ENCODE measurements at places on chromosomes 16 and 17.

GRCh38 chr16:85554889-85555718, 58.0 kb upstream of the GSE1 start:
- no peak for DNase-seq

DNA sequence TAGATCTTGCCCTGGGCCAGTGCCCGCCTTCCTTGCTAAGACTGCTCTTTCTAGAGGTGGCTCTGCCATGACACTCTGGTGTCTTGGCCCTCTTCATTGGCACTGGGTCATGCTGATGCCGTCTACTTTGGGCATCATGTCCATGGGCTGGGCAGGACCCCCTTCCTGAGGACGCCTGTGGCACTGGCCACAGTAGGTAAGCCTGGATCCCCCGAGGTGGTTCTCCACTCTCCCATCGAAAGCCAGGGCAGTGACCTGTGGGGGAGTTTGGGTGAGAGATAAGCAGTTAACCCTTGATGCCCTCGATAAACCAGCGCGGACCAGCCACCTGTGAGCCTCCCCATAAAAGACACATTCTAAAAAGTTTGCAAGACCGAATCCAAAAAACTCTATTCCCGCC, 20.0 kb upstream of the ITGB4 start:
- DNase-seq = no peak

GRCh38 chr17:67095803-67096202, 51.4 kb downstream of the CACNG1 start:
- no peak for DNase-seq

- DNase-seq = no peak
Observed at GRCh38 chr17:45224671-45225050, 3.0 kb downstream of the FMNL1 start.

- peak; percentile 29 for DNase-seq
Observed at GRCh38 chr17:67629971-67630320, 87.8 kb upstream of the NOL11 start.

DNA sequence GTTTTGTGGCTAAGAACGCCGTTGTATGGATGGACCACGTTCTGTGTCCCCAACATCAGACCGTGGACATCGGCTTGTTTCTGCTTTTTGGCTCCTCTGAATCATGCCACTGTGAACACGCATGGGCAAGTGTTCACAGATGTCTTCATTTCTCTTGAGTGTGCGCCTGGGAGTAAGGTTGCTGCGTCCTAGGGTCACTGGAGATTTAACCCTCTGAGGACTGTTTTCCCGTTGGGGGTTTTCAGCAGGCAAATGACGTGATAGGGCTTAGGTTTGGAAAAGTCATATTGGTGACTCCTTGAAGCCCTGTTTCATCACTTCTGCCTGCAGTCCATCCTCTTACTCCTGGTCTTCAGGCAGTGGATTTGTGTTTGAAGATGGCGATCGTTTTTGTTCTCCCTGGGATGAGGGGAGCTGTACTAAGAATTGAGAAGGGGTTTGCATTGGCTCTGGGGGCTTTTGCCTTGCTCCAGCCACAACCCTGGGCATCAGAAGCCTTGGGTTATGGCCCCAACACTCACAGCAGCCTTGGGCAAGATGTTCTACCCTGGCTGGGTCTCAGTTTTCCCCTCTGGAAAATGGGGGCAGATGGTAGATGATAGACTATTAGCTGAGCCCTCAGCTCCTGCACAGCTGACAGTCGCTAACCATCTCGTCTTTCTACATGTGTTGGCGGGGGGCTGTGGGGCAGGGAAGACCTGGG, 67.2 kb upstream of the CIBAR2 start:
- DNase-seq = no peak

DNA sequence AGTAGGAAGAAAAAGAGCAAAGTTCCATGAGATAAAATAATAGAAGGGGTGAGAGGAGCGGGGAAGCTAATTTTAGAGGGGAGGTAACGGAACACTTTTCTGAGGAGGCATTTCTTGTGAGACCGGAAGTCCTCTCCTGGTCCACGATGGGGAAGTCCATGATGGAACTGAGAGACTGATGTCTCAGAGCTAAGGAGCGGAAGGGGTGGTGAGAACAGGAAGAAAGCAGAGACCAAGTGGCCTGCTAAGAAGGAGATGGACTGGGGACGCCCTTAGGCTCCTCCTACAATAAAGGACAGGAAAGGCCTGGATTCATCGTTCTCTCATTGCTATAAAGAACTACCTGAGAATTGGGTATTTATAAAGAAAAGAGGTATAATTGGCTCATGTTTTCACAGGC, 59.4 kb downstream of the ADAMTS18 start:
- DNase-seq = no peak

GRCh38 chr17:81666092-81666341, 388 bp downstream of the OXLD1 start:
- DNase-seq = no peak

- no peak for DNase-seq
Observed at GRCh38 chr17:52035336-52035915, 123.1 kb downstream of the CA10 start.

DNA sequence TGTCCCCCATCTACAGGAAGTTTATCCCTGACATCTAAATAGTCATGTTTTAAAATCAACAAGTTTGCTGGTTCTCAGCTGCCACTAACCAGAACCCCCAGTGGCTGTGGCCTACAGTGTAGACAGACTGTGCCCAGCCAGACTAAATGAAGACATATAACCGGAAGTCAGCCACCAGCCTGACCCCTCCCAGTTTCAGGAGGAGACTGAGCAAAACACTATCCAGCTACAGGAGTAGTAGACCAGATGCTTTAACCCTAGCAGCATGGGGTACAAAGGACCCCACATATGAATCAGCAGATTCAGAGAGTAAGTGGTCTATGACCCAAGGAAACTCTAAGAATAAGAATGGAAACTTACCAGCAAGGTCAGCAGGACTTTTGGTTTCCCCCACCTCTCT, 83.4 kb downstream of the HIC1 start:
- DNase-seq = no peak

DNA sequence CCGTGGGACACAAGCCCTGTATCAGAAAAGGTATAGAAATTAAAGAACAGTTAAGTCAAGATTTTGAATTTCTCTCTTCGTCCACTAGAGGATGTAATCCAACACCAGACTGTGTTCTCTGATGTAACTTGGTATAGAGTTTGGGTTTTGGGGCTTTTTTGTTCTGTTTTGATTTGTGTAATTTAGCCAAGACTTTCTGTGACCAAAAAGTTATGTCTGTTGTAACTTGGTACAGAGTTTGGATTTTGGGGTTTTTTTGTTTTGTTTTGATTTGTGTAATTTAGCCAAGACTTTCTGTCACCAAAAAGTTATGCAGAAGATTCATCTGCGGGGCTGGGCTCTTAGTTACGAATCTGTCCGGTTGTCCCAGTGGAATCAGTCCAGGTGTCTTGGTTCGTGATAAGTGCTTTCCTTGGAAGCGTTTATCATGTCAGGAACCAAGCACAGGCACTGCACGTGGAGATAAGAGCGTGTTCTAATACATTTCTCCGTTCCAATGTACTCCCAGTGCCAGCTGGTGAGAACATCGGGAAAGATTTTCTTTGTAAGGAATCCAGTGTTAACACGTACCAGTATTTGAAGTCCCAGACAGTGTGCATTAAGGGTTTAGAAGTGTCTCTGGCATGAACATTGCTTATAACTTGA, 44.1 kb upstream of the SEC14L1 start:
- no peak for DNase-seq

DNA sequence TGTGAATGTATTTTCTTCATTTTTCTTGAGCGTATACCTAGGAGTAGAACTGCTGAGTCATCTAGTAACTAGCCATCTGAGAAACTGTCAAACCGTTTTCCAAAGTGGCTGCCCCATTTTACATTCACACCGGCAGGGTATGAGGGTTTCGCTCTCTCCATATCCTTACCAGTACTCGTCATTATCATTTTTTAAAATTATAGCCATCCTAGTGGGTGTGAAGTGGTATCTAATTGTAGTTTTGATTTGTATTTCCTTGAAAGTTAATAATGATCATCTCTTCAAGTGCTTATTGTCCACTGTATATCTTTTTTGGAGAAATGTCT, 6.0 kb downstream of the RNF157 start:
- no peak for DNase-seq

- DNase-seq = no peak
Observed at GRCh38 chr16:80150978-80151721, 389.6 kb upstream of the DYNLRB2 start.

- DNase-seq = no peak
Observed at GRCh38 chr16:11063448-11064201, 119.3 kb downstream of the CLEC16A start.

GRCh38 chr16:67541391-67542263, 13.0 kb downstream of the RIPOR1 start:
- no peak for DNase-seq

- no peak for DNase-seq
Observed at GRCh38 chr16:23408242-23408822, 44.7 kb downstream of the COG7 start.

- DNase-seq = no peak
Observed at GRCh38 chr17:68396226-68397107, 60.8 kb downstream of the WIPI1 start.

DNA sequence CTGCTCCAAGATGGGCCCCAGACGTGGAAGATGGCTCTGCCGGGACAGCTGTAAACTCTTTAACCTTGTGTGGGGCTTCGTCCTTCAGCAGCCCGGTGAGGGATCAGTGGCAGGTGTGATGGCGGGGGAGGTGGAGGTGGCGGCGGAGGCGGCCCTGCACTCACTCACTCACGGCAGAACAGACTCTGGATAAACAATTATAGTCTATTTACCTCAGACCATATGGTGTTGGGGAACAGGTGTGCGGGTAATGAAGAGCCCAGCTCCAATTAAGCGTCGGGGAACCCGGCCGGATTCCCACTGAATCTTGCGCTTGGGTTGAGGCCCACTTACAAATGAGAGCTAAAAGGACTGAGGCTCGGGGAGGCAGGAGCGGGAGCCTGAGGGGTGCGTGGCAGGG, 104.3 kb upstream of the SDK2 start:
- no peak for DNase-seq

- DNase-seq = no peak
Observed at GRCh38 chr17:63833026-63833740, 5.7 kb upstream of the FTSJ3 start.

GRCh38 chr17:36723459-36724025, 122.2 kb downstream of the MRM1 start:
- DNase-seq = no peak

GRCh38 chr16:8848939-8849391, 19.8 kb downstream of the CARHSP1 start:
- DNase-seq = no peak

DNA sequence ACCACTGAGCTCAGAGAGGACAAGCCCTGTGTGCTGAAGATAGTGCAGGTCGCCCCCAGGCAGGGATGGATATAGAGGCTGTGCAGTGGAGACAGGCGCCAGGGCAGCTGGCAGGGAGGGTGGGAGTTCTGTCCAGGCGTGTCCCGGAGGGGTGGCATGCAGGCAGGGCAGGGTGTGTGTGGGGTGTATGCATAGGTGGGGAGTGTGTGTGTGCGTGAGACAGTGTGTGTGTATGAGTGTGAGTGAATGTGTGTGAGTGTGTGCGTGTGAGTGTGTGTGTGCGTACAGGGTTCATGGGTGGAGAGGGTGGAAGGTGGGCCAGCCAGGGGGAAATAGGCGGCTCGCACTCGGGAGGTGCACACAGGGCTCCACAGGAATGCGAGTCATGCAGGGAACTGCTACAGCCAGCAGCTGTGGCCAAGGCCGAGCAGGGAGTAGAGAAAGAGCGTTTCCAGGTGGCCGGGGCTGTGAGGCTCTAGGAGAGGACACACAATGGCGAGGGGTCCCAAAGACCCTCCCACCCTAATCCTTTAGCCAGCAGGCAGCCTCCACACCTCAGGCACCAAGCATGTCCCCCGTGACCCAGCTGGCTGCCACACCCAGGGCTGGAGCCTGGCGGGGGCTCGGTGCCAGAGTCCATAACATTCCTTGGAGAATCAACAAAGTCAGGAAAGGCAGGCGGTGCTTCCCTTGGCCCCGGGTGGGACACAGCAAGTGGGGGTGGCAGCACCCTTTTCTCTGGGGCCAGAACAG, 4.6 kb downstream of the PLCD3 start:
- no peak for DNase-seq

DNA sequence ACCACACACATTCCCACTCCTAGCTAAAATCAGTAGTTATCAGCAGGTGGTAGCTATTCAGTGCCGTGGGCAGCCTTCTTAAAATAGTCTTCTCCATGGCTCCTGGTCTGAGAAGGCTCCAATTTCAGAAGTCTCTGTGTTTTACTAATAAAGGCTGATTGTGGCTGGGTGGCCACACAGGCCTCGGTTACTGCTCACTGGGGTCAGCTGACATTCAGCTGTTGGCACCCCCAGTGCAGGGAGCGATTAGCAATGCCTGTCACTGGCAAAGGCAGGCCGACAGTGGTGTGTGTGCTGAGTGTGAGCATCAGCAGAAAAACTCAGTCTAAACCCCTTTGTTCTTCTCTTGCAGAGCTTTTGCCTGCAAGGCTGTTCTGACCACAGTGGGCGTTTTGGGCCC, 16.6 kb upstream of the DBNDD1 start:
- no peak for DNase-seq

DNA sequence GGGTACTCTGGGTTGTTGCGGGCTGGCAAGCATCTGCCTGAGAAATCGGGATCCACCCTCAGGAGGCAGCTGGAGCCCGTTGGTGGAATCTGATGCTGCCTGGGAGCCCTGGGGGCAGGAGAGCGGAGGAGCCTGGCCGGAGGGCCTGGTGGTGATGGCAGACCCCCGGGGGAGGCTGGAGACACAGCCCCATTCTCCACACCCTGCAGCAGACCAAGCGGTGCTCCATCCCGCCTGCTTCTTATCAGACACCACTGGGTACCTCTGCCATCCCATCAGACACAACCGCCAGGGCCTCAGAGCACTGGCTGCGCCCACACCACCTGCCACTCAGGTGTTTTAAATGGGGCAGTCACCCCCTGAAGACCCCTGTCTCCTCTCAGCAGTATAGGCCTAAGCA, 103.9 kb downstream of the RBFOX3 start:
- no peak for DNase-seq

GRCh38 chr16:81471882-81472281, 27.3 kb downstream of the CMIP start:
- DNase-seq = no peak

GRCh38 chr17:61331886-61332285, 67.8 kb upstream of the TBX2 start:
- no peak for DNase-seq

DNA sequence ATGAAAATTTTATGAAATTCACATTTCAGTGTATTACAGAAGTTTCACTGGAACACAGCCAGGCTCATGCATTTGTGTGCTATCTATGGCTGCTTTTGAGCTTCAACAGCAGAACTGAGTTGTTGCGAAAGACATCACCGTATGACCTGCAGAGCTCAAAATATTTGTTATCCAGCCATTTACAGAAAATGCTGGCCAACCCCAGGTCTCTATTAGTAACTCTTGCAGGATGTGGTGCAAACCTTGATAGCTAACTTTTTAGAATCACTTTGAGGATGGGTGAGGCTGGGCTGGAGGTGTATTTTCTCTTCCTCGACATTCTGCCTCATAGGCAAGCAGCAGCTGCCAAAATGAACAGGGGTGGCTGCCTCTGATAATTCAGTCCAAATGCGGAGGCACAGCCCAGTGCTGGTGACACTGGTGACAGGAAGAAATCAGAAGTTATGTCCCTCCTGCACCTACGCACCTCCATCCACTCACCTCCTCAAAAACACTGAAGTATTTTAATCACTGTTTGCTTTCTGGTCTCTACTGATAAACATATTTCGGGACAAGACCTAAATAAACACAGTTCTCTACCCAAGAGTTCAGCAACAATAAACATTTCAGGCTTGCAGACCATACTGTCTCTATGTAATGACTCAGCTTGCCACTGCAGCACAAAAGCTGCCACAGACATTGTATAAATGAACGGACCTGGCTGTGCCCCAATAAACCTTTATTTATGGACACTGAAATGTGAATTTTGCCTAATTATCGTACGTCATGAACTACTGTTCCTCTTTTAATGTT, 28.5 kb downstream of the ARHGAP17 start:
- no peak for DNase-seq
